ENCODE measurements at places on chromosomes 7 and 10. TPM values are rescaled to one million over a fixed set of nuclear protein-coding genes. Genes with fewer than 3 reads are reported as not detected.
A peak's percentile ranks its signal among the peaks of the same experiment; 100 is the strongest.

The TET1 gene
- total RNA-seq: 0.21 TPM

The PRSS2 gene
- not detected for total RNA-seq

The ARID5B gene
- total RNA-seq: 5.0 TPM

The SH2D4B gene
- 0.06 TPM for total RNA-seq

The RRP12 gene
- 78.4 TPM for total RNA-seq

The OR2A7 gene
- total RNA-seq: 0.11 TPM

The PKD2L1 gene
- total RNA-seq: not detected

The VENTX gene
- not detected for total RNA-seq

The ZNF804B gene
- total RNA-seq: not detected

The VWDE gene
- total RNA-seq: 0.42 TPM

The ANKRD26 gene
- total RNA-seq: 4.2 TPM

The PRLHR gene
- not detected for total RNA-seq

- DNase-seq: peak; percentile 67
These were observed 14.3 kb upstream of the ABCB5 start for GRCh38 chr7:20601121-20601520.

DNA sequence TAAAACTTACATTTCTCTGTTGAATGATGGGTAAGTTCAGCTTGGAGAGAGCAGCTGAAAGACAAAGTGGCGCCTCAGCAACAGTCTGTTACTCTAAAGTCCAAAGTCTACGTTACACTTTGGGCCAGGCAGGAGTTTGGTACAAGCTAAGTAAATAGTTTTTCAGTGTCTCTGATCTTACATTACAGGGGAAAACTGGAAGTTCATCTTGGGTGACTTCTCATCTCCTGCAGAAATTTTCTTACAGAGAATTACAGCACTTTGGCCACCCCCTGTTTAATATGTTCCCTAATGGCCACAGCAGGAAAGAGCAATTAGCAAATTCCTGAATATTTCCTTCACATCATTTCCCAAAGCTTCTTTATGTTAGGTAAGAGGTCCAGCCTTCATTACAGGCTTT is 67.1 kb downstream of the ABCC2 start:
- DNase-seq: no peak

- no peak for DNase-seq
These were observed 229.3 kb upstream of the MEOX2 start for GRCh38 chr7:15915686-15916293.

DNA sequence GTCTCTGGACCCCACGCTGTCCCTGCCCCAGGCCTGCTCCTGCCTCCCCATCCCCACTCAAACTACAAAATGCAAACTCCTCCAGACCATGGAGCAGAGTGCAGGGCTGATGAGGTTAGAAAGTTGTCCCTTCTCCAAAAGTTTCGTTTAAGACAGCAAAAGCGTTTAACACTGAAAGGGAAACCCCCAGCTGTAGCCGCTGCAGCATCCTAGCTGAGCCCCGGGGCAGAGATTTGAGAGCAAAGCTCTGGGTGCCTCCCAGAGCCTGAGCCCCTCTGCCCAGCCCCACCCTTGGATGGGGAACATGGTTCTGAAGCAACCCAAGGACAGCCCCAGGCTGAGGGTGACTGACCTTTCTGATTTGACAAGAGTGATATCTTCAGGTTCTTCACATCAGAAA is 52.8 kb upstream of the ENO4 start:
- no peak for DNase-seq

- no peak for DNase-seq
These were observed 18.2 kb upstream of the JMJD1C start for GRCh38 chr10:63483983-63484382.

GRCh38 chr10:130737621-130738020 is 573.9 kb downstream of the TCERG1L start:
- DNase-seq: no peak

GRCh38 chr10:132849546-132850031 is 63.6 kb upstream of the NKX6-2 start:
- DNase-seq: no peak

- no peak for DNase-seq
These were observed 1.9 kb downstream of the MAD1L1 start for GRCh38 chr7:2230882-2231281.

DNA sequence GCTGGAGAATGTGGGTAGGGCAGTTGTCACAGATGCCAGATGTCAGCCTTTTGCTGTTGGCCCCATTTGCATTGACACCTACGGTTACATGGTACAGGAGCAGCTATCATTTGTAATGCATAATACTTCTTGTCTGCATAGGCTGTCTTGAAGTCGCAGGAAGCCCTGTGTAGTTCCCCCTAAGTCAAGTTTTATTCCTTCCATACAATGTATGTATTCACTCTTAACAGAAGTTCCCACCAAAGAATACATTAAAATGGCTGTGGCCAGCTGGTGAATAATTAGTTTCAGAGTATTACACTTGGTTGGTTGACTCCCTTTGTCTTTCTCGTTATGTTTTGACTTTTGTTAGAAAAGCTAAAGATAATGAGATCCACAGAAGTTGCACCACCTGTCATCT is 1169.0 kb downstream of the REEP3 start:
- no peak for DNase-seq

DNA sequence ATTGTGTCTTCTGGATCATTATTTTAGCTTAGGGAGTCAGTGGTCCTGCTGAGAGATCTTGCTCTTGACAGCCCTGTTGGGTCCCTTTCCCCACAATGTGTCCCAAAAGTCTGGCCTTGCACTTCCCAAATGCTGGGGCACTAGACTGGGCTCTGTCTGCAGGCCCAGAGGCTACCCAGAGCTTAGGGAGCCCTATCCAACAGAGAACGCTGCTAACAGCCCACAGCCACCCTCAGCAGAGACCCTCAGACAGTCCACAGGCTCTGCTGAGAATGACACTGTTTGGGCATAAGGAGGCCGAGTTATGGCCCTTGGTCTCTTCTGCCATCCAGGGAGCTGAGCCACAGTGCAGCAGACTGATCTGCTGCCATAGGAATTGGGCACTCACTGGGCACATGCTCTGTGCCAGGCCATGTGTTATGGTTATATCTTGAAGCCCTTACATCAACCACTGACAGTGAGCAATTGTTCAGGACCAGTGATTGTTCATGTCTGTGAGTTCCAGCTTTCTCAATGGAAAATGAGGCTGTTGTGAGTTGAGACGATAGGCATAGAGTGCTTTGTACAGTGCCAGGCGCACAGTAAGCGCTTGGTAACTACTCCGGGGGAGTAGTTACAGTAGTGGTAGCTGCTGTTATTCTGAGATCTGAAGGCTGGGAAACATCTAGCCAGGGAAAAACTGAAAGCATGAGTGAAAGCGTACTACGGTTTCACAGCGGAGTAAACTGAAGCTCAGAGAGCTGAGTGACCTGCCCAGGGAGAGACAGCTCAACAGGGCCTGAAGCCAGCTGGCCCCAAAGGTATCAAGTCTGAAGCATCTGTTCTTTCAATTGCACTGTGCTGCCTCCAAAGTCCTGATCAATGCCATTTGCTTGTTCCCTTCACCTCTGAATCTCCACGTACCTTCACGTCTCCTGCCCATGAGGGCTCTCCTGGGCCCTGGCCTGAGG is 77.6 kb upstream of the PRLHR start:
- DNase-seq: no peak

GRCh38 chr10:16816830-16817124 is 447 bp downstream of the RSU1 start:
- no peak for DNase-seq

DNA sequence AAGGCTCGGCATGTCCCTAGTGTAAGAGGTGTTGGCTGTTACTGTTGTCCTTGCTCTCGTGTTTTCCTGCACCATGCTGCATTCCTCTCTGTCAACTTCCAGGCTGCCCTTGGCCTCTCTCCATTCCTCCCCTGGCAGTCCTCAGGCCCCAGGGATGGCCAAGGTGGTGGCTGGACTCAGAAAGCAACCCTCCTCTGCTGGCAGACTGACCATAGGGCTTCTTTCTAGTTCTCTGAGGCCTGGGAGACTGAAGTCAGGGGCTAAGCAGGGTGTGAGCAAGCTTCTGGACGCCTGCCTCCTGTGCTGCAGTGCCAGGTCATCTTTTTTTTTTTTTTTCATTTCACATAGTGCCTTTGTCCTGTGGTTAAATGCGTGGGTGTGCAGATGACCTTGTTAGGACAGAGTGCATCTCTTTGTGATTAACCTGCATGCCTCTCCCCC is 72.0 kb downstream of the GOLGA7B start:
- no peak for DNase-seq

DNA sequence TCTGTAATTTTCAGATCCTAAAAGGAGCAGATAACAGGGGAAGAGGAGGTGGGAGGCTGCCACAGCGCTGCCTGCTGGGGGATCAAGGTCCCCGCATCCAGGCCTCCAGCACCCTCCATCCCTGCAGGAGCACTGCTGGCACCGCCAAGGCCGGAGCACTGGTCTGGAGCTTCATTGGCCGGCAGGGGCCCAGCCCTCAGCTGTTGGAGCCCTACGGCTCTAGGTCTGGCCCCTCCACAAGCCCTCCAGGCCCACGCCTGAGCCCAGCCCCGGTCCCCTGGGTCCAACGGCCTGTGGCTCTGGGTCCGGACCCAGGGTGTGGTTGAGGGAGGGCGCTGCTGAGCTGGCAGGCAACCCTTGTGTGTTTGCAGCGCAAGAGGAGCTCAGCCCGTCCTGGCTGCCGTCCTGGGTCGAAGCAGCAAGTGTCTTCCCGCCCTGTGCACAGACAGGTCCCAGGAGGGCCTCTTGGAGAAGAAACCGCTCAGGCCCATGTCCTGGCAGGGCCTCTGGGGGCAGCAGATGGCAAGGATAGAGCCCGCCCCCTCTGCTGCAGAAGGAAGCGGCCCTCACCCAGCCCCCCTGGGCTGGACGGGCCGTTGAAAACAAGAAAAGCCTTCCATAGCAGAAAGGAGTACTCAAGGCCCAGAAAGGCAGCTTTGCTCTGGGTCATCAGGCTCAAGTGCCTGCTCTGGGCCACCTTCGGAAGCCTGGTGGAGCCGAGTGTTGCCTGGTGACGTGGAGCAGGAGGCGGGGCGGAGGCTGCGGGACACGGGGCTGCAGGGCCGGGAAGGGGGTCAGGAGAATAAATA is 54.3 kb upstream of the TNRC18 start:
- no peak for DNase-seq

DNA sequence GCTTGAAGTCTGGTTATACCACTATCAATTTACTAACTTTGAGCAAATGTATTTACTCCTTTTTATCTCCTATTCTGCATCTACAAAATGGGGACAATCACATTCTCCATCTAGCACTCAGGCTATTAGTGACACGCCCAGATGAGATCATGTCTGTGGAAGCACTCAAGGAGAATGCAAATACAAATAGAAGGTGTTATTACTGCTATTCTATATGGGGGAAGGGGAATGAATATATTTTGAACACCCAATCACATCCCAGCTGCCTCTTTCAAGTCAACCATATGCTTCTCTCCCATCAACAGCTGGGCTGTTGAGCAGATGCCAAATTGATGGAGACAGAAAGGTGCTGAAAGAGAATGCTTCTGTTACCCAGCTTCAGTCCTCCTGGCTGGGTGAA is 23.5 kb downstream of the SGMS1 start:
- DNase-seq: peak; percentile 17

DNA sequence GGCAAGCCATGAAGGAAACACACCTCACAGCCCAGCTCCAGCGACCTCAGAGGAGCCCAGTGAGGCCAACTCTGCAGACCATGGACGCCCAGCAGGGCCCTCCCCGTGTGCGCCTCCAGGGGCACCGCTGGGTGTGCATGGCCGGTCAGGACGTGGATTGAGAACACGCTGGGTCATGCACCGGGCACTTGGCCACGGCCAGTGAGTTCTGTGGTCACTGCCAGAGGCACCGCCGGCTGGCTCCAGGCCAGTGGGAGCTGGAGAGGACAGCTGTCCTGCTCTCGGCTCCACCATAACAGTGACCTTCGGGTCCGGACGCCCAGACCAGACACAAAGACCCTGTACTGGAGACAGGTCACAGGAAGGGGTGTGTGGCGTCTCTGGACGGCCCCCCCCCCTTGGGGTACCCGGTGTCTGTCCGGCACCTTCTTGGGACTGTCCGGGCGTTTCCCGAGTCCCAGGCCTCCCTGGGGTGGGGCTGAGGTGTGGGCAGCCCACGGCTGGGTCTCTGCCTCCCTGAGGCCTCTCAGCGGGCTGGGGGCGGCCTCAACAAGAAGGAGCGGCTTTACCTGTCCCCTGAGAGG is 50.4 kb upstream of the NKX6-2 start:
- DNase-seq: no peak

- DNase-seq: no peak
These were observed 22.0 kb downstream of the PRTFDC1 start for GRCh38 chr10:24930427-24930826.

DNA sequence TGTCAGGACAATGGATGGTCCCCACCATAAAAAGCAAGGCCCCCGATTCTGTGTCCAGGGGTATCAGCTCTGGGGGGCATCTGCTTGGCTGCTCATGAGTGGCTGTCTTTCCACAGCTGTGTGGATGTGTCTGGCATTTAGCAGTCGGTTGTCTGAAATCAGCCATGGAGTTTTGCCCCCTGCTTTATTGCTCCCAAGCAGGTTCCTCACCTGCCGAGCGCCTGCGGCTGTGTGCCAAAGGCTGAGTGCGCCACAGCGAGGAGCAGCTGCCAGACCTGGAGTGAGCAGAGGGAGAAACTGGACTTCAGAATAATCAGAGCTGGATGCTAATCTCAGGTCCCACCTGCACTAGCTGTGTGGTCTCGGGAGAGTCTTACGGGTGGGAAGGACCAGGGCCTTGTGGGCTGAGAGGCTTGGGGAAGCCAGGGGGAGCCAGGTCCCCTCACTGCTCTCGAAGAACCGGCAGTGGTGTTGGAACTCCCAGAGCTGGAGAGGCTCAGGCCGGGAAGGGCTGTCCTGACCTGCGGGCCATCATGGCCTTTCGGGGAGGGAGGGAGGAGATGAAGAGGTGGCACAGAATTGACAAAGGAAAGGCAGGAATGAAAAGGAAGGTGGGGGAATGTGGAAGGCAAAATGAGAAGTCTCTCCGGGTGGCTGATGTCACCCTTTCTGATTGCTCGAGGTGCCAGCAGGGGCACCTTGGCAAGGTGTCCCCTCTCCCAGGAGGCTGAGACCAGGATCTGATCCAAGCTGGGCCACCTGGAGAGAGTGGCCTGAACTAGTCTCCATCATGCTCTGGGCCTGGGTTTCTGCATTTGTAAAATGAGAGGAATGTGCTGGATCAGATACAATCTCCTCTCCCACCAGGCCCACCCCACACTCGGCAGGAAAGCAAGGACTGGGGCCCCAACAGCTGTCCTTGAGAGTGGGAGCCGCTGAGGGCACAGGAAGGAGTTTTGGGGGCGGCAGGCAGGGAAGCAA is 30.2 kb upstream of the LEP start:
- no peak for DNase-seq

DNA sequence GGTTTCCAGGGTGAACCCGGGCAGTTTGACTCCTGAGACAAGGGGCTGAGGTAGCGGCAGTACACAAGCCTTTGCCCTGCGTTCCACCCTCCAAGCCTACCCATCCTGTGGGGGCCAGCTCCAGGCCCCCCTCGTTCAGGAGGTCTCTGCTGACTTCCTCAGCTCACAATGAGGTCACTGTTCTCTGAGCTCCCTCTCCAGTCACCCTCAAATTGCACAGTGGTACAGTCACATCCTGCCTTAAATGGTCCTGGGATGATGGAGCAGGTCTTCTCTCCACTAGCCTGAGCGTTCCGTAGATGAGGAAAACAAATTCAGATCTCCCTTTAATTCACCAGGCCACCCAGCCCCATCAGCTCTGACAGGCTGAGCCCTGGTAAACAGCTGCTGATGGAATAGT is 90.2 kb downstream of the SH3PXD2A start:
- peak; percentile 79 for DNase-seq

GRCh38 chr7:17770710-17771375 is 169.5 kb downstream of the SNX13 start:
- no peak for DNase-seq

GRCh38 chr10:14326581-14326980 is 4.1 kb downstream of the FRMD4A start:
- DNase-seq: no peak
